ENCODE measurements at places on chromosomes 5 and 9.
A peak's percentile ranks its signal among the peaks of the same experiment; 100 is the strongest.

DNA sequence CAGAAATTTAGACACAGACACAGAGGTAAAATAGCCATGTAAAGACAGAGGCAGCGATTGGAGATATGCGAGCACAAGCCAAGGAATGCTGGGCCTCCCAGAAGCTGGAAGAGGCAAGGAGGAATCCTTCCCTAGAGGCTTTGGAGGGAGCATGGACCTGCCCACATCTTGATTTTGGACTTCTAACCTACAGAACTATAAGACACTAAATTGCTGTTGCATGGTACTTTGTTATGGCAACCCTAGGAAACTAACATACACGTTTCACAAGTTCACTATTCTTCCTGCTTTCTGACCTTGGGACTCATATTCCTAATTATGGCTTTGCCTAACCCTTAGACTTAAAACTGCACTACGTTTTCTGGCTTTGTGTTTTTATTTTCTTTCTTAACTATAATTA lies 4.6 kb upstream of the LURAP1L start:
- no peak for DNase-seq

DNA sequence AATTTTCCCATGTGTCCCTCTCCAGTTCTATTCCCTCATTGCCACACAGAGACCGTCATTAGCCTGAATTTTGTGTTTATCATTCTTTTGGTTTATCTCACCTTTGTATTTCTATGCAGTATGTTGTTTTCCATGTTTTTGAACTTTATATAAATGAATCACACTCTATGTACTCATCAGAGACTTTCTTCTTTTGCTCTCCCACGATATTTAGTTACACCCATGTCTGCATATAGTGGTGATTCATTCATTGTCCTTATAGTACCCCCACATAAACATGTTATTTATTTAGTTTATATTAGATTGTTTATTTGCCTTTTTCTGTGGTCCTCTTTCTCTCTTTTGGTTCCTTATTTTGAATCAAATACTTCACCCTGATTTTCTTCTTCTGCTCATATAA lies 199.7 kb downstream of the FSTL4 start:
- no peak for DNase-seq

DNA sequence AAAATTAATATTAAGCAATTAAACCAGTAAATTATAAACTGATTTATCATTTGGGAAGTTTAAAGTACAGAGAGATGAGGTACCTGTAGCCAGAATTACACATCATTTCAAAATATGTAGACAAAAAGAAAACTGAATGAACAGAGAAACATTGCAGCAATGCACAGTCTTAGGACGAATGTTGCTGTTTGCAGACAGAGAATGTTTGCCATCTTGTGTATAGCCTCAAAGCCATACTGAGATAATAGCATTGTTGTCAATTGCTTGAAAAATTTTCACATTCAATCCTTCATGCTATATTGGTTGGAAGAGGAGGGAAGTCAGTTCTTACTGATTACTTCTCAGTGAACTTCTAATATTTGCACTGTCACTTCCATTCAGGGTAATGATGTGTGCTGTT lies 326.2 kb downstream of the PRR16 start:
- DNase-seq: no peak

GRCh38 chr5:1167361-1167727 lies 34.1 kb upstream of the SLC6A19 start:
- no peak for DNase-seq

GRCh38 chr9:129550199-129550839 lies 70.6 kb downstream of the C9orf50 start:
- peak; percentile 93 for DNase-seq

DNA sequence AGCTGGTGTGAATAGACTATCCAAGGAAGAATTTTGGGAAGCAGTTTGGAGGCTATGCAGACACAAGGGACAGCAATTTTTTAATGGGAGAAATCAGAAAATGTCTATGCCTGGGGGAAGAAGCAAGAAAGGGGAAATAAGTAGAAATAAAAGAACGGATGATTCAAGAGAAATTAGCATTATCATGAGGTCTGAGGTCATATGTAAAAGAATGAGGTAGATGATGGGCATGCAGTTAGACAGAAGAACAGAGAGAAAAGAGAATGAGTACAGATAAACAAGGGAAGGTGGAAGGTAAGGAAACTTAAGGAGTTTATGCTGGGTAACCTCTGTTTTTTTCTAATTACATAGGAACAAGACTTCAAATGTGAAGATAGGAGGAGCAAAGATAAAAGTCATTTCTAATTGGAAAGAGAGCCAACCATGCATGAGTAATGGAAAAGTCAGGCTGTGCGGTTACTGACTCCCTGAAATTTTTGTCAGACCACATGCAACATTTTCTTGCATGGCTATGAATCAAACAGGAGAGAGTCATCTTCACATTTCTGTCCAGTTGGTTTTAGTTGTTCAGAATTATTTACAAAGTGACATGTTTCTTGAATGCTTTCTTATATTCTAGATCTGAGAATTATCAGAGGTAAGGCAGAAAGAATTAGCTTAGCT lies 101.0 kb upstream of the PIK3R1 start:
- DNase-seq: no peak

DNA sequence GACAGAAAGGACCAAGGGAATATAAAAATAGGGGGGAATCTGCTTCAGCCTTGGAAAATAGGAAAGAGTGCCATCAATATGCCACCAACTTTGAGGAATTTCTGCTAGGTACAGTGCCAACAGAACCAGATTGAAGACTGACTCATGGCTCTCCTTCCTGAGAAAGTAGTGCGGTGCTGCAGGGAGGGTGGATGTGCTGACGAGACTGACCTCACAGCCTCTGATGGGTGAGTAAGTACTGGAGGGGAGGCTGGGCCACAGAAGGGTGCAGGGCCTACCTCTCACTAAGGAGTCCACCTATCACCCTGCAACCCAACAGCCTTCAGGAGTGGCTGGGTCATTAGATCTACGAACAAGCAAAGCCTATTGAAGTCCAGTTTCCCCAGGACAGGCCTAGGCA lies 187.6 kb downstream of the GABBR2 start:
- DNase-seq: no peak

DNA sequence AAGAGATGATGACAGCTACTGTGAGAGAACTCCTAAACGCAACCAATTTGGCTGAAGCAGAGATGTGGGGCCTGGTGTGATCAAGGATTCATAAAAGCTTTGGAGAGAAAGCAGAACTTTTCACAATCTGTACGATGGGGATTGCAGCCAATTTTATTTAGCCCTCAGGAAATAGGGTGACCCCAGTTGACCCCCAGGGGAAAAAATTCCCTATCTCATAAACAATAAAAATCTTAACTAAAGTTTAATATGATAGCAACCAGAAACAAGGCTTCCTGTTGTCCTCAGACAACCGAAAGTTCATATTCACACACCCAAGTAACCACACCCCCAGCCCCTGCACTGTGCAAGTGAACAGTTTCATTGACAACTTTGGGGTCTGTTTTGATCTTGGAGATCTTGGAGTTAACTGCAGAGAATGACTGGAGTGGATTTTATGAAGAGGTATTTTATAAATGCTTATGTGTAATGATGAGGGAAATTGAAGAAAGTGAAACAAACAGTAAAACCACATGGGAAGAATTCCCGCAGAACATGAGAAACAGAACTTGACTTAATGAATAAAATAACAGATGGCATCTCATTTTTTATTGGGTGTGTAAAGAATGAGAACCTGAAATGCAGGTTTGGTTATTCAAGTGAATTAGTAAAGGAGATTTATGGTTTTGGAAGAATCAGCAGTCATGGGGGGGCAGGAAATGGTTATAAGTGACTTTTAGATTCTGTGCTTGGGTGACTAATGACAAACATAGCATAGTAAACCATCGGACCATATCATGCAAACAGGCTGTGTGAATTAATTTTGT lies 94.5 kb downstream of the PDE4D start:
- DNase-seq: no peak

DNA sequence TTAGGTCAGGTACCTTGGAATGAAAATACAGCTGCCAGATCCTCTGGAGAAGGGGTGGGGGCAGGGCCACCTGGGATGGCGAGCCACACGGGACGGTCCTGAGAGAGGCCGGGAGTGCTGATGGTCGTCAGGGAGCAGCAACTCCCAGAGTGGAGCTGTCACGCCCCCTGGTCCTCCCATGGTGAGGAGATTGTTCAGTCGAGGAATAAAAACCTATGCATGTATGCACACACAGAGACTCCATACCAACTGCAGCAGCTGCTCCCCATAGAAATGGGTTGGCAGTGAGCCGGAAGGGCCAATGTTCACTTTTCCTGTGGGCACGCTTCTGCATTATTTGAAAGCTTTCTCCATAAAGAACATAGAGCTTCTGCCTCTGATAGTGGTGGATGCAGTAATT lies 45.2 kb upstream of the SEMA4D start:
- DNase-seq: no peak

DNA sequence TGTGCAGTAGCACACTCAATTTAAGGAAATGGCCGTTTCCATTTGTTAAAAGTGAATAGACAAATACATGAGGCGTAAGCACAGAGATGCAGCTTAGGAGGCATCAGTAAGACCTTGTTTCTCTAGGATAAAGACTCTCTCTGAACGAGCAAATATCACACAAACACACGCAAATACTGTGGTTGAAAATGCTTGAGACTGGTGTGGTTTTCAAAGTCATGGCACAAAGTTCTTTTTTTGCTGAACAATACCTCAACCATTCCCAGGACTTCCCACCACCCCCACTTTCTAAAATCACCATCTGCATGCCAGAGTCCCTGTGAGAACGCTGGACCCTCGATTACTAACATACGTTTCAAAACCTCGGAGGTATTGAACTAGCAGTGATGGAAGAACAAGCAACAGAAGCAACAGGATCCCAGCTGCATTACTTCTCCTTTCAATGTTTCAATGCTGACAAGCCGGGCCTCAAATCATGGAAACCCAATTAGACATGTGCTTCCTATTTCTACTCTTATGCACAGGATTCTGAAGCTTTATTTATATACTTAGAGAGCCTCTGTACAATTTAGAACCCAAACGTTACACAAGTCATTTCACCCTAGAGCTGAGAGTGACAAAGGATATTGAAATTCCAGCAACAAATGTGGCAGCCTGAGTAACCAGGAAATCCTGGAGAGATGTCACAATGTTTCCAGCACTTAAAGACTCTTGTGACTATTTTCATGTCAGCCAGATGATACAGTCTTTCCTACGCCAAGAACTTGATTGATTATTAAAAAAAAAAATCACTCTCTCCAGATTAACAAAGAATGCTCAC lies 63.9 kb downstream of the CDC14B start:
- no peak for DNase-seq

GRCh38 chr9:35436933-35437332 lies 53.0 kb upstream of the RUSC2 start:
- DNase-seq: no peak

DNA sequence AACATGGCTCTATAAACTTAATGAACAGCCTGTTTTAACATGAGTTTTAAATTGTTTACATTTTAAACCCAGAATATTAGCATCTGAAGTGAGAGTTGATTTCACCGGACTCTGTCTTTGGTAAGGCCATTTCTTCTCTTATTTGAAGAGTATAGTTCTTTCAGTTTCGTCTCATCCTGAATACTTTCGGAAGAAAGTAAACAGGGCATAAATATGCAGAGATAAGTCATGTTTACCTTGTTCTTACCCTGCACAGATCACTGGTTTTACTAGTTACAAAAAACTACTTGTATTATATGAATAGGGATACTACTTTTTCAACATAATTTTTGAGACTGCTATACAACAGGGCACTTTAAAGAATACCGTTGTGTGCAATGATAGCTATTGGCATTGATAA lies 656.3 kb upstream of the ZNF608 start:
- no peak for DNase-seq

- no peak for DNase-seq
Observed at GRCh38 chr5:114977979-114978573, 191.6 kb downstream of the TRIM36 start.

GRCh38 chr5:103336941-103337340 lies 78.4 kb downstream of the MACIR start:
- DNase-seq: no peak

DNA sequence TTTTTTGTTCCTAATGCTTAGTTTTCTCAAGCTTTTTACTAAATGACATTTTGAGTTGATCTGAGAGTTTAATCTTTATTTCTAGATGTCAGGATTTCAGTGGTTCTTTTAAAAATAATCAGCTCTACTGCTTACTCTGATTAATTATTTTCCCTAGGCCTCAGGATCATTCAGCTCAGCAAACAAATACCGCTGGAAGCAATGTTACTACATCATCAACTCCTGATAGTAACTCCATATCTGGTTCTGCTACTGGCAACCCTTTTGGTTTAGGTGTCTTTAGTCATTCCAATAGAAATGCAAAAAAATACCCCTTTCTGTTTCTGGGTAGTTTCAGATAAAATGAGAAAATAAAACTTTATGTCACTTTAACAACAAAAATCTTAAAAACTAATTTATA lies 5.6 kb upstream of the IDNK start:
- DNase-seq: no peak

- no peak for DNase-seq
Observed at GRCh38 chr9:27954858-27955257, 381.6 kb upstream of the C9orf72 start.

- DNase-seq: peak; percentile 88
Observed at GRCh38 chr9:129145841-129146292, 32.2 kb downstream of the IER5L start.

- no peak for DNase-seq
Observed at GRCh38 chr5:105506692-105507277, 1944.2 kb upstream of the NUDT12 start.

- DNase-seq: no peak
Observed at GRCh38 chr5:167030500-167031120, 1260.8 kb upstream of the WWC1 start.

DNA sequence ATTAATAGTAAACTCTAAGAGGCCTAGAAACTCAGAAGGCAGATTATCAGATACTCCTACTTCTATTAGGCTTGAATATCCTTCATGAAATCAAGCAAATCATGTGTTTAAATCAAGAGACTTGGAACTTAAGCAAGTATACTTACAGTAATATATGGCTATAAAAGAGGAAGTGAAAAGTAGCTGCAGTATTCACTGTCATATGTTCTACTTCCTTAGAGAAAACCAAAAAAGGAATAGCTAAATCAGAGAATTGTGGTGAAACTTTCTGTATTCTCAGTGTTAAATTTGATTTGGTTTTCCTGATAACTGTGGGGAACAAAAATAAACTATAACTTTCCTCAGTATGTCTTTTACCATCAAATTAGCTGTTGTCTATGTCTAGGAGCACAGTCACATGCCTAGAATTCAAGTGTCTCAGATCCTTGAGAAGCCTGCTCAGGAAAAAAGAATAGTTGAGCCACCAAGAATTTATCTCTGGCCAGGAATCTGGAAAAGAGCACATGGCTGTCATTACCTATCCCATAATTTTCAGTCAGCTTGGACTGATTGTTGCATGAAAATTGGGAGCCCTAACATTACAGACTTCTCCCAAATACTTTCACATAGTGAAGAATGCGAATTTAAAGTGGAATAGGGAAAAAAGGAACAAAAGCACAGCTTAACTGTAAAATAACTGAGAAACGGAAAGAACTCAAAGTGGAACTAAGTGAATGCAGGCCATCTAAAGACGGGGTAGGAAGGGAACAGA lies 1.7 kb downstream of the FKBP15 start:
- no peak for DNase-seq

- no peak for DNase-seq
Observed at GRCh38 chr9:90915693-90916092, 114.1 kb downstream of the SYK start.

GRCh38 chr5:15496886-15497285 lies 3.1 kb upstream of the FBXL7 start:
- no peak for DNase-seq

Data from sigmoid colon (tissue), 7 donors.